ENCODE measurements at places on chromosomes 11 and 22. TPM values are rescaled to one million over a fixed set of nuclear protein-coding genes. Genes with fewer than 3 reads are reported as not detected.

BATF2 gene
- 0.28 TPM for total RNA-seq

OR5B21 gene
- total RNA-seq = not detected

DNA sequence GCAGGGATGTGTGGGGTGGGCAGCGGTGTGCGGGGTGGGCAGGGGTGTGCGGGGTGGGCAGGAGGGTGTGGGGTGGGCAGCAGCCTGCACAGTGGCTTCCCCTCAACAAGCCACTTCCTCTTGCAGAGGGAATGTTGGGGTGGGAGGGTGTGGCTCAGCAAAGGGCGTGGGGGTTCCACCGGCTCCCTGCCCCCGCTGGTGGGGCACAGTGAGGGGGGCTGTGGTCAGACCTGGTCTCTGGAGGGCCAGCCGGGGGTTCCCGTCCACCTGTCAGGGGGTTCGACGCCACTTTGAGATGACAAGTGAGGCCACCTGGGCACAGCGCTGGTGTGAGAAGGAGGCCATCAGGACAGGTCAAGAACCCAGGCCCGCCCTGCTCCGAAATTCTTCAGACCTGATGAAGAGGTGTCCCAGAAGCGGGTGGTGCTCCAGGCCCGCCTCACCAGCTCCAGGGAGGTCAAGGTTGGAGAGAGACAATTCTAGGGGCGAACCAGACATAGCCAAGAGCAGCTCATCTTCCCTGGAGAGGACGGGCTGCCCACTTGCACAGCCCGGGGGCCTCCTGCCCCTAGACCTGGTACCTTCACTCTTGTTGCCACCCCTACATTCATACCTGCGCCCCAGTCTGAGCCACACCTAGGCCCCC, 1.3 kb downstream of the C11orf21 start:
- no peak for DNase-seq
- H3K36me3 ChIP-seq = no peaks in the 10 kb centered on the region
- H3K4me3 ChIP-seq = no peak overlapping the region
- H3K27ac ChIP-seq = no peak overlapping the region
- H3K27me3 ChIP-seq = peaks cover 12% of the 10 kb centered on the region
- H3K4me1 ChIP-seq = peaks cover under 1% of the 10 kb centered on the region

DNA sequence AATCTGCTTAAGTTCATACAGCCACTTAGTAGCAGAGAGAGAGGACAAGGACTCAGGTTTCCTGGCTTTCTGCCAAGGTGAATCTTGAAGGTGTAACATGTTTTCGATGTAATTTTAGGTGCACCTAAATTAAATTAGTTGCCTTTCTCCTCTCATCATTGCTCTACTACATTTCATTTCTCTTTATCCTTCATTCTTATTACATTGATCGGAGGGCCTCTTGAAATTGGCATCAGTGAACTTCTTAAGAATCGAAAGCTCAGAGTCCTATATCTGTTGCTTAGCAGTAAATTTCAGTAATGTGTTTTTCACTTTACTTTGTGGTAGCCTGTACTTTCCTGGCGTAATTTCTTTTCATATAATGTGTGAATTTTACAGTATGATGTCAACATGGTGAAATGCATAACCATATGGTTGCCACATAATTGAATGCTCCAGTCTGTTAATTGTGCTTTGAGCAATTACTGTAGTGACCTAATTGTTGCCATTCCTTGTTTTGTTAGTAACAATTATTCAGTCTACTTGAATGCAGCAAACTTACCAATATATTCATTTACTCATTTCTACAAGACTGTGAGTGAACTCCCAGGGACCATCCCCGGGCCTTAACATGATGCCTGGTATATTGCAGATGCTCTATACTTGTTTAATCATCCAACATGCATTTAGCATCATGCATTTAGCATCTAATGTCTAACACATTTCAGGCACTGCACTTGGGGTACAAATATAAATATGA, 138.1 kb downstream of the MAML2 start:
- peaks cover 11% of the 10 kb centered on the region for H3K36me3 ChIP-seq
- H3K27me3 ChIP-seq = no peaks in the 10 kb centered on the region
- no peak overlapping the region for H3K4me3 ChIP-seq
- H3K4me1 ChIP-seq = peaks cover 69% of the 10 kb centered on the region

DNA sequence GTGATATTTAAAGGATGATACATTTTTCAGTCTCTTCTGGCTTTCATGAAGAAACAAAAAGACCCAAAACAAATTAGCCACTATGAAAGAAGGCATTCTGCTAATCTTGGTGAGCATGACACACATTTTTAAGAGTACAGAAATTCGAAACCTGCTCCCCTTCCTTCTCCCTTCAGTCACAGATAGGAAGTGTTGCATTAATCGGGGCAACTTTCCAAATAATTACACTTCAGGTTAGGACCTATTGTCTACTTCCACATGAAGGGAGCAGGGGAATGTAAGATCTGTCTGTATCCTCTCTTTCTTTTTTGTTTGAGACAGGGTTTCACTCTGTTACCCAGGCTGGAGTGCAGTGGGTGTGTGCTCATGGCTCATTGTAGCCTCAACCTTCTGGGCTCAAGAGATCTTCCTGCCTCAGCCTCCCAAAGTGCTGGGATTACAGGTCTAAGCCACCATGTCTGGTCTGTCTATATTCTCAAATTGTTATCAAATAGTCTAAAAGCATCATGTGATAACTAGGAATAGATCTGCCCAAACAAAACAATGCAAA, 45.8 kb downstream of the NCAM1 start:
- DNase-seq = no peak
- H3K27me3 ChIP-seq = no peaks in the 10 kb centered on the region
- no peak overlapping the region for H3K4me3 ChIP-seq
- H3K27ac ChIP-seq = no peak overlapping the region
